Ureter (tissue), 1 donor: ENCODE measurements at places on chromosomes 2 and 18. TPM values are rescaled to one million over a fixed set of nuclear protein-coding genes. Genes with fewer than 3 reads are reported as not detected.

The RIT2 gene
- not detected for total RNA-seq

DNA sequence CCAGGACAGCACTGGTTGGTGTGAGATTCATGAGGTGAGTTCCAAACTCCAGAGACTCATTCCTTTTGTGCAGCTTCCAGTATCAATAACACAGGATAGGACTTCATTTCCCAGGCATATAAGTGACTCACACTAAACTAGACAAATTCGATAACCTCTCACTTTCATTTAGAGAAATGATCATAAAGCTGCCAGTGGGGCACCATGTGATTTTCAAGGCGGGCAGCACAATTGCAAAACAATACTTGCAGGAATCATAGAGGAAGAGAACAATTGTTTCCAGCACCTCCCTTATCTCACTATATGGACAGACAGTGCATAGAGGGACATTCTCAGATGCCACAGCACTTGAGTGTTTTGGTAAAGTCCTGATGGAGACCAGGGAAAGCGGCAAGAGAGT is 31.3 kb upstream of the DNAH7 start:
- DNase-seq: no peak

The MOGAT1 gene
- not detected for total RNA-seq

DNA sequence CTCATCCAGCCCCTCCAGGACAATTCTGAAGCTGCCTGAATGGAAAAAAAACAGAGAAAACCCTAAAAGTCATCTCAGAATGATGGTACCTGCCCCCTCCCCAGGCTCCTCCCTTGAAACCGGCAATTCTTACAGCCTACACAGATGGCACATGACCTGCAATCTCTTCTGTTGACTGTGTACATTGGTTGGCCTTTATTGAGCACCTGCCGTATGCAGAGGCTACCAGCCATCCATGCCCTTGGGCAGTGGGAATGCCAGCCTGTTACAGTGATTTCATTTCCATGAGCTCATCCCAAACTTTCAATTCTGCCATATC is 57.1 kb downstream of the EMX1 start:
- DNase-seq: no peak

GRCh38 chr18:71242981-71243380 is 954.1 kb downstream of the SOCS6 start:
- no peak for DNase-seq

The FAM228A gene
- total RNA-seq: 1.2 TPM
